ENCODE measurements at places on chromosomes 2 and 18.

GRCh38 chr2:39550701-39551285 lies 113.7 kb upstream of the MAP4K3 start:
- no peak for DNase-seq

DNA sequence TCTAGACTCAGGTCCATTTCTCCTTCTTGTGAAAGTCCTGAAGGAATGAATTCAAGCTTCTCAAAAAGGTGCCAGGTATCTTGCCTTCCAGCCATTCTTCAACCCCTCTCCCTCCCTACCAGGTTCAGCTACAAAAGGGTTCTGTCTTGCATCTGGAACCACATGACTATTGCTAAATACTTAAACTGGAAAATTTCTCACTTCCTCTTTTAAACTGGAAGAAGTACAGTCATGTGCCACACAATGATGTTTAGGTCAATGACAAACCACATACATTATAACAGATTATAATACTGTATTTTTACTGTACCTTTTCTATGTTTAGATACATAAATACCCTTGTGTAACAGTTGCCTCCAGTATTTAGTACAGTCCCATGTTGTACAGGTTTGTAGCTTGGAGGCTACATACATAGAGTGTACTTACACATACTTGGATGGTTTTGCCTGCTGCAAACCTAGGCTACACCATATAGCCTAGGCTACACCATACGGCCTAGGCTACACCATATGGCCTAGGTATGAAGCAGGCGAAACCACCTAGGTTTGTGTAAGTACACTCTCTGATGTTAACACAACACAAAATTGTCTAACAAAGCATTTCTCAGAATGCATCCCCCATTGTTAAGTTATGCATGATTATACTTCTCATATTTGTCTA lies 142.0 kb upstream of the DNMT3A start:
- DNase-seq, result no peak

DNA sequence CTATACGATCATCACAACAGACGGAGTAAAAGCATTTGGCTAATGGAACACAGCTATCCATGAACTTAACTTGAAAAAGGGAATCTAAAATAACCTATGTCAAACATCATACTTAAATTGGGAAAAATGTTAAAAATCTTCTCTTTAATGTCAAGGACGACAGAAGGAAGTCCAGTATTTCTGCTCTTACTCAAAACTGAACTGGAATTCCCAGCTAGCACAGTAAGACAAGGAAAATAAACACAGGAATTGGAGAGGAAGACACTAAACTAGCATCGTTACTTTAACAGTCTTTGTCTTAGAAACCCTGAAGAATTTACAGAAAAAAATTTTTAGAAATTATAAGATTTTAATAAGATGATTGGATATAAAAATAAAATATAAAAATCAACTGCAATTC lies 112.6 kb downstream of the HDAC4 start:
- DNase-seq, result no peak

GRCh38 chr2:174074831-174075230 lies 109.7 kb upstream of the SP3 start:
- no peak for DNase-seq

DNA sequence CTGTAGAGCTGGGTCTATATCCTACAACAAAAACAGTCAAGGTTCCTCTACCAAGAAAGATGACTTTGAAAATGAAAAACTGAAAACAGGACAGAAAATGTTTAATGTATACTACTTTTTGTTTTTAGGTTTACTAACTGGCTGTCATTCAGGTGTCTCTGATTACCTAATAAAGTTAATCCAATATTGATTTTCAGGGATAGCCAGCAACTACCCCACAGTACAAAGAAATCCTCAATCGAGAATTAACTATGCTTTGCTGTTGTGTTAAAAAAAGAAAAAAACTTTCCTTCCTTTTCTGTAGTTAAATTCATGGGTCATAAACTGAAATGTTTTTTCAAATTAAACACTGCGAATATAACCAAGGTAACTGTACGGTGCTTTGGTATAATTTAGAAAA lies 45.8 kb downstream of the TTR start:
- no peak for DNase-seq

DNA sequence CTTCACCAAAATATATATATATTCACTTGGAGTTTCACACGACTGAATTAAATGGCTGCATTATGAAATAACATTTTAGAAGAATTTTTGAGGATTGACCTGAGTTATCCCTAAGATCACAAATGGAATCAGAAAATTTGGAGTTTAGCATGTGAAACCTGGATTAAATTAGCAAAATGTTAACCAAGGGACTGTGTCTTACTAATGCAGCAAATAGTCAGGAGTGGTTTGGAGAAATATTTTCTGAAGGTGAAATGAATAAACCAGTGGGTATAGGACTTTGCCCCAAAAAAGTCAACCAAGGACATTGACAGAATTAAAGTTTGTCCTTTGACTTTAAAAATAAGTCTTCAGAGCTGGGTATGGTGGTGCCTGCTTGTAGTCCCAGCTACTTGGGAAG lies 111.2 kb downstream of the PRPF40A start:
- DNase-seq, result no peak

DNA sequence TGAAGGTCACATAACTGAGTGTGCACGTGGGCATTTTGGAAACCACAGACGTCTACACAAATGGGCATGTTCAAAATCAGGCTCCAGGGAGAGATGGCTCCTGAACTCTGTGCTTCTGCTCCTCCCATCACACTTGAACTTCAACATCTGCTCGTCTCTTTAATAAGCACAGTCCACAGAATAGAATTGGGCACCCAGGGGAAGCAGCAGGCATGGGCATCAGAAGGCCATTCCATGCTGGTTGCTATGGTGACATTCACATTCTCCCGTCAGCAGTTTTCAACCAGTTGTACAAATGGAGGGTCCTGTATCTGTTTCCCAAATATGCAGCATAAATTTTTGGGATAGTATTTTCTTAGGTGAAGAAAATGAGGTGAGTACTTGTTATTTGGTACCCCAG lies 183.7 kb upstream of the COPS8 start:
- no peak for DNase-seq

GRCh38 chr18:48915626-48916425 lies 34.9 kb downstream of the SMAD7 start:
- DNase-seq, result no peak

DNA sequence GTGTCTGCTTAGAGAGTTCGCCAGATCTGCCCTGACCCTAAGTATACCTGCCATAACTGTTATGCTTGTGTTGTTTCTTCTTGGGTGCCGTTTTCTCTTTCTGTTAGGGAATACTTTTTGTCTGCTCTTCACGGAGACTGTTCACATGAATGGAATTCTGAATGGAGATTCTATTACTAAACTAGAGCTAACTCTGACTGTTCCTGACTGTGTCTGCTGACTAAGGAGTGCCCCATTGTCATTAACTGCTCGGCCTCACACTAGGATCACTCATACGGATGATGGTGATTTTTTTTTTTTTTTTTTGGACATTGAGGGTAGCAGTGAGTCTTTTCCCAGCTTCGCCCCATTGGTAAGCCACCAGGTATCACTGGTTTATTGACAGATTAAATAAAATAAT lies 104.8 kb upstream of the SLC8A1 start:
- no peak for DNase-seq

DNA sequence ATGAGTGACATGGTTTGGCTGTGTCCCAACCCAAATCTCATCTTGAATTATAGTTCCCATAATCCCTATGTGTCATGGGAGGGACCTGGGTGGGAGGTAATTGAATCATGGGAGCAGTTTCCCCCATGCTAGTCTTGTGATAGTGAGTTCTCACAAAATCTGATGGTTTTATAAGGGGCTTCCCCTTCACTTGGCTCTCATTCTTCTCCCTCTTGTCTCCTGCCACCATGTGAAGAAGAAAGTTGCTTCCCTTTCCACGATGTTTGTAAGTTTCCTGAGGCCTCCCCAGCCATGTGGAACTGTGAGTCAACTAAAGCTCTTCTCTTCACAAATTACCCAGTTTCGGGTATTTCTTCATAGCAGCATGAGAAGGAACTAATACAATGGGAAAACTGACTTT lies 14.0 kb downstream of the DNAH7 start:
- DNase-seq, result no peak

- no peak for DNase-seq
These were observed 216.5 kb downstream of the KLHL29 start for GRCh38 chr2:23601301-23601965.

DNA sequence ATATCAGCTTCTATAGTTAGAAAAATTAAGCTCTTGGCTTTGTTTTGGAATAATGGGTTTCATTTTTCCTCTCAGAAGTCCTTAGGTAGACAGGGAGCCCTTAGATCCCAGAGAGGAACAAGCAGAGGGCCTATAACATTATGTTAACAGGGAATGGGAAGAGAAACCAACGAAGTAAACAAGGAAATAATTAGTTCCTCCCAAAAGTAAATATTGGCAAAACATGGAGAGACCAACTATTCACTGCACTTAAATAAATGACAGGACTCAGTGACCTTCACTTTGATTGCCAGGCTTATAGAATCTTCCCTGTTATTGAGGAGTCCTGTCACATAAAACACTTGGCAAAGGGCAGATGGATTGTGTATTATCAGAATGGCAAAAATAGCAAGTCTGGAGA lies 5.3 kb downstream of the CRIM1 start:
- DNase-seq, result no peak

DNA sequence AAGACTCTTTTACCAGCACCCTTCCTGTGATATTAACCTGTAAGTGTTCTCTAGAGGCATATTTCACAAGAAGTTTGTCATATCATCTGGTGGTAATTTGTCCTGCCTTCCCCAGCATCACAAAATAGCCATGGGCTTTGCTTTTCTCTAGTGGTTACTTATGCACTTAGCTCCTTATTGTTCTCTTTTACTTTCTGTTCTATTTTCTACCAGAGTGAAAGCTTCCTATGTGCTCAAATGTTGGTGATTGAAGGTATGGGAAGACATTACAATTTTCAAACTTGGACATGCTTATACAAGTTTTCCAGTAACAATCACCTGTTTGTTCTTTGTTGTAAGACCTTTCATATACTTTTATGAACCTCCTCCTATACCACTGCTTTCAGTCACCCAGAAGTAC lies 87.0 kb upstream of the KCNH7 start:
- DNase-seq, result no peak

GRCh38 chr2:138115666-138116065 lies 151.4 kb downstream of the HNMT start:
- no peak for DNase-seq

GRCh38 chr2:229910832-229911412 lies 10.9 kb downstream of the TRIP12 start:
- DNase-seq, result no peak

- no peak for DNase-seq
These were observed 2.6 kb downstream of the KDM3A start for GRCh38 chr2:86443631-86444350.

- no peak for DNase-seq
These were observed 756 bp upstream of the OST4 start for GRCh38 chr2:27071990-27072830.

GRCh38 chr18:62479574-62479973 lies 43.3 kb upstream of the ZCCHC2 start:
- no peak for DNase-seq

- DNase-seq, result no peak
These were observed 278.3 kb downstream of the RBM43 start for GRCh38 chr2:150983314-150983897.

- DNase-seq, result no peak
These were observed 2.0 kb downstream of the MRPL30 start for GRCh38 chr2:99183025-99183424.

DNA sequence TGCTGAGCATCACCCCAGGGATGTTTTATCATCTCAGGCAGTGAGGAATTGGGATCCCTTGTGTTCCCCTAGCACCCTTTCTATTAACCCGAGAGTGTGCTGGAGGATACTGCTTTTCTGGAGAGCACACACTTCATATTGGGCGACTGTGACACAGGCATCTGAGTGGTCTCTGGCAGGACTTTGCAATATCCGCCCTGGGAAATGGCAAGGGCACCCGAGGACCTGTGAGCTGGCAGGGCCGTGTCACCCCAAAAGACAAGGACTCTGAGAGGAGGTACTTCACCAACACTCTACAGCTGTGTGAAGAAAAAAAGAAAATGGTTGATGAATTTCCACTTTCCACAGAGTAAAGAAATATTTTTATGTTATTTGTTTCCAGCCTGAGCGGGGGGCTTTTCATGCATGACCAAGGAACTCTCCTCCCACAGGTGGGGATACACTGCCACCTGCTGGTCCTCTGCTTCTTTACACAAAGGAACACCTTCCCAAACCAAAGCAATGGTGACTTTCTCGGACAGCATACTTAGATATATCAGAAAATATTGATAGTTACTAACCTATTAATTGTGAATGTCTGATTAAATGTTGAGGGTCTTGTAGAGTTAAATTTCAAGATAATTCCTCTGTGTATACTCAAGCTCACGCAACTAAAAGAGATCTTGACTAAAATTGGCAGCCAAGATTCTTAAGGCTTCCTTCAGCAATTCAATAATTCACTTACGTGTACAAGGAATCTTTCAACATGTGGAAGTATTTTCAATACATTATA lies 45.9 kb upstream of the REG3G start:
- no peak for DNase-seq

DNA sequence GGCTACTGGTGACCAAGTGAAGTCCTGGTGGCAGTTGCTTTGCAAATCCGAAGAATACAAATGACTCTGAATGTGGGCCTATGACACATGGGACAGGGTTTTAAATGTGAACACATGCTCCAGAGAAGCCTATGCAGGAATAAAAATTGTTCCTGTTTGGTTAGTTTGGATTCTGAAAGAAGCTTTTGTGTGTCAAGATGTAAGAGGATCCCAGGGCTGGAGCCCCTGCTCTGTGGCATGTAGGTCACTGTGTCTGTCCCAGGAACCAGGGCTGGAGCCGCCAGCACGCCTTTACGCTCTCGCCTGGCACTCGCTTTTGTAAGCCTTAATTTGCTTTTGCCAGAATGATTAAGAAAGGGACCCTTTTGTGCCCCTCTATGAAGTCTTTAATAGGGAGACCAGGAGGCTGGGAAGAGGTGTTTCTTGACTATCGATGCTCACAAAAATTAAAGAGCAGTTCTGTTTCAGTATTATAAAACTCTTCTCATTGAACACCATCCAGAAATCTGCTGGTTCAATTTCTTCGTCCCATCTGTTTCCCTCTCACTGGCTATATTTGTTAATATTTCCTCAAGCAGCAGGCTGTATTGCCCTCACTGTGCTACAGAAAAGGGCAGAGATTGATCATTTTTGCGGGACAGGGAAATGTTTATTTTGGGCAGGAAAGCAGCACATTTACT lies 532.7 kb upstream of the POU3F3 start:
- DNase-seq, result no peak

GRCh38 chr2:142502402-142502801 lies 371.6 kb upstream of the LRP1B start:
- DNase-seq, result no peak

- no peak for DNase-seq
These were observed 17.6 kb upstream of the USP14 start for GRCh38 chr18:140670-141266.

GRCh38 chr2:124050833-124051497 lies 25.9 kb downstream of the CNTNAP5 start:
- DNase-seq, result no peak
